ENCODE measurements at places on chromosomes 1 and 21.

DNA sequence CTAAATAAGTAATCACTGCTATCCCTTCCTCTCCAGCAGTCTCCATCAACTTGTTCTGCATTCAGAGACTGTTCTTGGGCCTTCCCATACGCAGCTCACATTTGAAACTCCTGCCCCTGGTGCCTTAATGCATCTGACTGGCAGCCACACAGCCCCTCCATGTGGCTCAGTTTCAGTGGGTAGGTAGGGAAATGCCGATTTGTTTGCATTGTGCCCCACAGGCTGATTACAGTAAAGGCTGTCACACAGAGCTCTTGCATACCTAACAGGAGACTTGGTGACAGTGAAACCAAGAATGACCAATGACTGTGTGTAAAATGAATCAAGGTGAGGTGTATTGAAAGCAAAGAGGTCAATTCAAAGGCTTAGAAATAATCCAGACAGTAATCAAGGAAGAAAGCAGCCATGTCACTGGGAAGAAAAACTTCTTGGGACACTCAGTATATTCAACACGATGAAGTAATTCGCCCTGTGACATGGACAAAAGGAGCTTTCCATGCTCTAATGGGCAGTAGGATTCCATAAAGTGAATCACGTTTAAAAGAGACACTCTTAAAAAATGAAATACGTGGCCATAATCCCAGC, 12.7 kb upstream of the B3GALNT2 start:
- DNase-seq = no peak

- no peak for DNase-seq
Measured at GRCh38 chr1:182453631-182454030, 3.7 kb downstream of the RGSL1 start.

DNA sequence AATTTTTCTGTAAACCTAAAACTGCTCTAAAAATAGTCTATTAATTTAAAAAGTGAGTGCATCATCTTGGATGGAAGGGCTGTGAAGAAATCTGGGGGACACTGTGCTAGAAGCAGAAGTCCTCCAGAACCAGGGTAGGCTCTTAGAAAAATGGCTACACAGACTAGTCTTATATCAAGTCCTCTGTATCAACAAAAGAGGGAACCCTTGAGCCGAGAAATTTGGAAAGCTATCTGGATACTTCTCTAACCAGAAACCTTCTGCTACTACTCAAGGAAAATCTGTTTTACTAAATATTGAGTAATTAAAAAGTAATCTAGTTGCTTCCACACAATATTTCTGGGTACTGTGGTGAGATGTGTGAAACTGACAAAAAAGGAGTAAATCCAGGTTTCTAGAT, 92.1 kb downstream of the WDR3 start:
- no peak for DNase-seq

- DNase-seq = no peak
Measured at GRCh38 chr1:183238071-183238470, 52.0 kb downstream of the LAMC2 start.

DNA sequence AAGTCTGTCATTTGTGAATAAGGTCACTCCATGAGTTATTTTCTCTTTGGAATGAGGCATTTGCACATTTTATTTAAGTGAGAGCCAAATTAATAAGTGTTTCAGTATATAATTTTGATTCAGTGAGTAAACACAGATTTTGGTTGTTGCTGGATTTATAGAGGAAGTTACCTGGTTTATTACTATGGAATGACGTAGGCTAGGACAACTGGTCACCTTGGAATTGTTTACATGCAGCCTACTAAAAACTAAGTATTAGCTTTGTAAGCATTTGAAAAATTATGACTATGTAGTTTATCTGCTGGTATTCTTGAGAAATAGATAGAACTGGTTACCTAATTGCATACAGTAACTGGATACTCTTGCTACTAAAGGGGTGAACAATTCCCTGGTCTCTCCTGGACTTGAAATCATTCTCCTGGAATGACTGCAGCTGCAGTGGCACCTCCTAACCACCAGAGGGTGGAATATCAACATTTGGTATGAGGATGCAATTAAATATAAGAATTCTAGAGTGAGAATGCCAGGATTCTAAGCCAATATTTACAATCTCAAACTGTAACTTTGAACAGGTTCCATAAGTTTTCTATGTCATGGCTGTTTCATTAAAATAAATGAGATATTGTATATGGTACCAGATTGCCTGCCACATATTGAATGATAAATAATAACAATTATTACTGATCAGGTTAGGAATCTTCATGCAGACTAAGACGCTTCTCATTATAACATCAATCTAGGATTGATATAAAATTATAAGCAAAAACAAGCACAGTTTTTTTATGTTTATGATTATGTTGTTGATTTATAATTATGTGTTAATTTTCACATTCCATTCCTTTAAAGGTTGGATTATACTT, 3.5 kb upstream of the KRTAP27-1 start:
- no peak for DNase-seq

GRCh38 chr1:187411118-187411517, 582.4 kb downstream of the PLA2G4A start:
- no peak for DNase-seq

Data from T-helper 22 cell (primary cell).